Activated B cell treated with CpG ODN at 0.5 μM for 24 hours (primary cell): ENCODE measurements at places on chromosomes 16 and 17. TPM values are rescaled to one million over a fixed set of nuclear protein-coding genes. Genes with fewer than 3 reads are reported as not detected.

LRRC36 gene
- 0.49 and 0.69 TPM in 2 replicates for total RNA-seq

TBC1D3C gene
- 4.6 and 8.5 TPM in 2 replicates for total RNA-seq

- no peak for DNase-seq
Observed at GRCh38 chr16:65002265-65002664, 119.6 kb downstream of the CDH11 start.

DNA sequence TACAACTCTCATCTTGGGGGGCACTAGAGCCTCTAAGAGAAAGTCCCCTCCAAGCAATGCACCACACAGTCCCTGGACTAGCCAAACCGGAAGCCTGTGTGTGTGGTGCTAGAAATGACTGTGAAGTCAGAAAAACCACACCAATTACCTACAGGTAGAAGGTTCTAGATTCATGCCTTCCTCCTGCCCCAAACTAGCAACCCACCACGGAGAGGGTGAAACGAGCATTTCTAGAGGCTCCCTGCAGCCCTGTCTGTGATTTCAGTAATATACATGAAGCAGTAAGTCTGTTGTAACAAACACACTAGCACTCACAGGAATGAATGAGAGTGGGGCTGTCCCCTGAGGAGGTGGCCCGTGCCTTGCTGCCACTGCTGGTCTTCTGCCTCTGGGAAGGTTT, 13.6 kb downstream of the ZFHX3 start:
- DNase-seq = no peak

GRCh38 chr16:67000384-67001351, 12.3 kb downstream of the CES4A start:
- DNase-seq = peak; percentile 54

- DNase-seq = no peak
Observed at GRCh38 chr16:86877108-86877507, 298.8 kb downstream of the FOXL1 start.

GRCh38 chr17:61331178-61331577, 68.5 kb upstream of the TBX2 start:
- DNase-seq = no peak

DNA sequence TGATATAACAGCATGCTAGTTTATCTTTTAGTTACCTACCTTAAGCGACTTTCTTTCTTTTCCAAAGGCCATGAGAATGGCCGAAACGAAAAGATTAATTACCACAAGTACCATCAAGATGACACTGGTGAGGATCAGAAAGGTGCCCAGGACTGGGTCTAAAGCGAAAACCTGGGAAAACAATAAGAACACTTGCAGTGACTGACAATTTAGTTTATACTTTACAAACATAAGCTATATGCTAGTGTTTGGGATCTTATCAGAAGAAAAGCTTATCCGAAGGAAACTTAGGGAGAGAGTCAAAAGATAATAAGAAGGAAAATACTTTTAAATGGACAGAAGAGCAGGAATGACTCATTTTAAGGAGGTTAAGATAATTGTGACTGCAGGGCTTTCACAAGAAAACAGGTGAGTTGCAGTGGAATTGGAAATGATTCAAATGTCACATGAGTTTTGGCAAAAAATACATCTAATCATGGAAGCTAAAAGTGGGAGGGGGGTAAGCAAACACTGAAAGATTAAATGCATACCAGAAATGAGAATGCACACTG, 34.8 kb downstream of the IST1 start:
- DNase-seq = no peak

DNA sequence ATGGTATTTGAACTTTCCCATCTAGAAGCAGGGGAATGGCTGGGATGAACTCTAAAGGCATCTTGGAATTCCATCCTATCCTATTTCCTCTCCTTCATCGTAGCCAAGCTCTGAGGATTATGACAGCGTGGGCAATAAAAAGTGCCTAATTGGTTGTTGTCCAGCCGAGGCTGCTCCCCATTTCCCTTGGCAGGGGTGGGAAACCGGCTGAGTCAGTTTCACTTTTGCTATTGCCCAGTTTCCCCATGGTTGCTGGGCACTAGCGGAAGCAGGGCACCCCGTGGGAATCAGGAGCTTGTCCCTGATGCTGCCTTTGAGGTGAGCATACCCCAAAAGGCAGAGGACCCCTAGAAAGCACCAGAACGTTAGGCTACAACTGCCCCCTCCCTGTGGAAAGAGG, 13.8 kb upstream of the SP2 start:
- DNase-seq = no peak

DNA sequence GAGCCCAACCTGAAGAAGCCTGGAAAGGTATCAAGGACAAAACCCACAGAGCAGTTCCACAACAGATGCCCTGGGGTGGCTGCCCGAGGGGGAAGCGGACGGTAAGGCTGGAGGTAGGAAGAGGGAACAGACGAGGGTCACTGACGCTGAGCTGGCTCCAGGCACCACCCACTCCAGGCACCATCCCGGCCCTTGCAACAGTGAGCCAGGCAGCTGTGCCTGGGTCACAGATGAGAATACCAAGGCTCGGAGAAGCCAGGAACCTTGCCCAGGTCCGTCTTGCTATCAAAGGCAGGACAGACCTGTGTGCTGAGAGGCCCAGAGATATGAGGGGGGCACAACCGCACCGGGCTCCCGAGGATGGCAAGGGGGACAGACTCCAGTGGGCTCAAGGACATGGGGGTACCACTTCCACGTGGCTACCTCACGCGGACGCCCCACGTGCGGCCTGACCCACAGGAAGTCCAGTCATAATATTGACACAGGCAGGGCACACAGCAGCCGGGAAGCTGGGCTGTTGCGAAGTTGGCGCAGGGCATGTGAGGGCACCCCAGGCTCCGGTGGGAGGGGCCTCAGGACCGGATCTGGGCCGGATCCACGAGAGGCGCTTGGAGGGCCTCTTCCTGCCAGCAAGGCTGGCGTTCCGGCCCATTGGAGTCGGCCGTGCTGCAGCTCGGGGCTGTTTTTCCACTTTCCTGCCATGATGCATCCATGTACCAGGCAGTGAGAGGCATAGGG, 29.9 kb downstream of the PEMT start:
- DNase-seq = no peak
